NCI-H1694 (cell line): ENCODE measurements at places on chromosomes 3 and 15.

DNA sequence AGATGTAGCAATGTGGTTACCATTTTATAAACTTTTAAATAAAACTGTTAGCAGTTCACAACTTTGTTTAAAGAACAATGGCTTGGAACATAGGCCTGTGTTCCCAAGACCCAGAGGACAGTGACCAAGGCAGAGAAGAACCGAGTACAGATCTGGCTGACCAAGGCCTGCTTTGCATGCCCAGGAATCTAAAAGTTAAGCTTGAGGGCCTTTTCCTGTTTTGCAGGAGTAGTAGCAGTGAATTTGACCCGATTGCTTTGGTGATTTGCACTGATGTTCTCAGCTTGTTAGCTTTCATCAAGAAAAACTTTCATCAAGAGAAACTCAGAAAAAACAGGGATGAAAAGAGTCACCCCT lies 9.9 kb downstream of the FILIP1L start:
- DNase-seq: no peak

DNA sequence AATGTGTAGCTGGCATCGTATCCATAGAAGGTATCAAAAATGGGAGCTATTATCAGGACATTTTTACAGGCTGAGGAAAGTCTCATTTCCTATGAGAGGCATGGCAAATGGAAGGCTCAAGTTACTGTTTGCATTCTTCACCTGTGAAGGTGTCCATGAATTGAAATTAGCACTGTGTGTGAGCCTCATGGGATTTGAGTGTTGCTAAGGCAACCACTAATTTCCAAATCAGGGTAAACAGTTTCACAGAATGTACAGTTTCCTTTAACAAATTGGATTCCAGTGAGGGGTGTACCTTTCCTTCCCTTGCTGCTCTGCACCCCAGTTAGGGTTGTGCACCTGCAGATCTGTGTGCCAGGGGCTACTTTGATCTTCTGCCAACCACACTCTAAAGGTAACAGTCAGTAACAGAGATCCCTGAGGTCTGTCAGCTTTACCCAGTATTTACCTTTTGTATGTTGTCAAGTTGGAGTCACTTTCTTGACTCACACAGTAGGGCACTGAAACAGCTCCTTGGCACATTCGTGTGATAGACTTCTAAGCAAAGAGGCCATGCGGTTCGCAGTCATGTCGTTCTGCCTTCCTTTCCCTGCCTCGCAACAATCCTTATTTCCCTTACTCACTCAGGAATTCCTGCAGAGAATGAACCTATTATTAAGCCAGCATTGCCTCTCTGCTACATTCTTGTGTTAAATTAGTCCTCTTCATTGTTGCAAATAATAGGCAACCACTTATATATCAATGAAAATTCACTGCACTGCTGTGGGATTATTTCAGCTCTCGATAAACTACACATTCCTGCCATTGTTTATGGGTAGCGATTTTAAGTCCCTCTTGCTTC lies 129.8 kb upstream of the GBE1 start:
- no peak for DNase-seq

GRCh38 chr3:69385723-69386555 lies at the start of gene FRMD4B:
Gene FRMD4B, minus strand, starts transcription at chr3:69386088. Its CDS starts 99 bp downstream, at chr3:69385989.
- no peak for DNase-seq

- DNase-seq: no peak
These were observed 292.2 kb downstream of the BCHE start for GRCh38 chr3:165545059-165545458.

GRCh38 chr3:193344486-193344885 lies 34.1 kb downstream of the ATP13A5 start:
- DNase-seq: no peak

- DNase-seq: no peak
These were observed 3.2 kb upstream of the RPUSD3 start for GRCh38 chr3:9846931-9847488.

GRCh38 chr3:149701206-149701976 lies 43.6 kb upstream of the WWTR1 start:
- DNase-seq: no peak

GRCh38 chr3:187822402-187822801 lies 77.1 kb upstream of the BCL6 start:
- DNase-seq: no peak

DNA sequence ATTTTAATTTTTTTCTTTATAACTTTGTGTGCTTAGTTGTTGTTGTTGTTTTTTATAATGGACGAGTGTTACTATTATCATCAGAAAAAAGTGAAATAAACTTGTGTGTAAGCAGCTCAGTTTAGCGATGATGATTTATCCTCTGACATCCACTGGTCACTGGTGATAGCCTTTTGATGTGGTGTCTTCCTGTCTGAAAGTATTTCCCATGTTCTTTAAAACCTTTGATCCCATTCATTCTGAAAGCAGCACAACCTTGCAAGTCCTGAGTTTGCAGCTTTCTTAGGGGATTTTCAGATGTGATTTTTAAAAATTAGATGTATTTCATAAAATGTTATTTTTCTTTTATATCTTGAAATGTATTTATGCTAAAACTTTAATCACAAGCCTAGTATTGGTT lies 85.9 kb upstream of the ZPLD1 start:
- no peak for DNase-seq

DNA sequence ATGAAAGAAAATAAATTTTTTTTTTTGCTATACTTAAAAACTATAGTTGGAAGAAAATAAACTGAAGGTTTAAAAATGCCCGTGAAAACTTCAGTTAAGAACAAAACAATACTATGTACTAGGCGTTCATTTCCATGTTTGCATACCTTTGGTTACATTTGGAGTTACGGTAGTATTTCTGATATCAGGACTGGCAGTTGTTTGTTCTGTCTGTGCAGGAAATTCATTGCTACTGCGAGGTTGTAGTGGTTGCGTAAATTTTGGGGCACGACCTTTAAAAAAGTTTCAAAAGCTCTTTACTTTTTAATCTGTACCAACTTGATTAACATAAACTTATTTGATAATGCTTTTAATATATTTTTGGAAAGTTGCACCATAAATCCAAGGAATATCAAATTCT lies 47.9 kb downstream of the ST3GAL6 start:
- DNase-seq: no peak

DNA sequence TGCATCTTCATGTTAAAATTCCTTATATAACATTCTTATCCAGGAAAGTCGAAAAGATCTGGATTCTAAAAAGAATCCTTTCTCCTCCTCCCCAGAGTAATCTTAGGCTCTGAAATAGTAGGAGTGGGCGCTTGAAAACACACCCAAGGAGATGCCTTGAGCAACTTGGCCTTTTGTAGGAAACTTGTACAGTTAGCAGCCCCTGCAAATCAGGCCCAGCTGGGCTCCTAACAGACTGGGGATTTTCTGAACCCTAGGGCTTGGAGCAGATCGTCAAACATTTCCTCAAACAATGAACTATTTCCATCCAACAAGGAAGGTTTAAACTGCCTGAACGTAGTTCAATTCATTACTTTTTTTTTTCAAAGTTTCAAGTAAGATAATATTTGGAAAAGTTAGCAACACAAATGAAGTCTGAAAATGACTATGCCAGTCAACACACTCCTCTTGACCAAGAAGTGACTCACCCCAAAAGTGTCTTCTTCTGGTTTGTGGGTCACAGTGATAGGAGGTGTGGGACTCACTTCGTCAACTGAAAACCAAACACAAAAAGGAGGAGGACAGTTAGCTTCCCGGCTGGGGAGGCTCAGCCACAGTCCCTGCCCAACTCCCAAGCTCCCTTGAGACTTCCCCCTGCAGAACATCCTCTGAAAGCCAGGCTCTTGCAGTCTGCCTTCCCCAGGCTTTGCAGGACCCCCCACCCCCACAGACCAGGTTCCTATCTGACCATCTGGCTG lies 129.7 kb downstream of the NTRK3 start:
- DNase-seq: no peak

- no peak for DNase-seq
These were observed 169.2 kb downstream of the NFKBIZ start for GRCh38 chr3:102018551-102018950.

GRCh38 chr15:85795337-85796305 lies 896 bp upstream of the KLHL25 start:
- no peak for DNase-seq

- DNase-seq: no peak
These were observed 22.2 kb upstream of the IQSEC1 start for GRCh38 chr3:13095408-13095937.

DNA sequence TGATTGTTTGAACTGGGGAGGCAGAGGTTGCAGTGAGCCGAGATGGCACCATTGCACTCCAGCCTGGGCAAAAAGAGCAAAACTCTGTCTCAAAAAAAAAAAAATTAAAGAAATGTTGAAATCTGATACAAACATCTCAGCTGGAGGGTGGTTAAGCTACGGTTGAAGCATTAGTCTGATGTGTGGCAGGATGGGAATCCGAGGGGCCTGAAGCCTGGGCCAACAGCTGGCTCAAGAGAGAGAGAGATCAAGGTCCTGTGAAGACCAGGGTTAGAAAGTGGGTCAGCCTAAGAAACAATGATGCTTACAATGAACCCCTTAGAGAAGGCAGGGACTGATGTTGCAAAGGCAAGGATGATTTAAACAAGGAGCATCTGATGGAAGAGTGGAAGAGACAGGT lies 69.8 kb downstream of the CD200R1L start:
- DNase-seq: no peak

- DNase-seq: no peak
These were observed 37.9 kb downstream of the TUBGCP4 start for GRCh38 chr15:43408789-43409188.

DNA sequence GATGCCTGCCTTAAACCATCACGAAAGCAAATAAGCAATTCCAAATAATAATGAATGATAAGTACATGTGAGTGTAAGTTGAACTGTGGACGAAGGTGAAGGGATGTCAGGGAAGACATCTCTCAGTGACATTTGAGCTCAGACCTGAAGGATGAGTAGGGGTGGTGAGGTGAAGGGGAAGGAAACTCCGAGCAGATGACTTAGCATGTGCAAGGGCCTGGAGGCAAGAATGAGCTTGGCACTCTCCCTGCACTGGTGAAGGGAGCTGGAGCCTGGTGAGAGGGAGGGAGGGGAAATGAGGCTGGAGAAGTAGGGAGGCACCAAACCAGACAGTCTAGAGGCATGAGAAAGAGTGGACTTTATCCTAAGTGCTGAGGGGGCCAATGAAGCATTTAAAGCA lies 84.3 kb downstream of the MTHFS start:
- no peak for DNase-seq

- no peak for DNase-seq
These were observed 299.2 kb upstream of the POU1F1 start for GRCh38 chr3:87575550-87575949.

GRCh38 chr3:22526266-22526837 lies 676.8 kb upstream of the UBE2E2 start:
- DNase-seq: no peak

DNA sequence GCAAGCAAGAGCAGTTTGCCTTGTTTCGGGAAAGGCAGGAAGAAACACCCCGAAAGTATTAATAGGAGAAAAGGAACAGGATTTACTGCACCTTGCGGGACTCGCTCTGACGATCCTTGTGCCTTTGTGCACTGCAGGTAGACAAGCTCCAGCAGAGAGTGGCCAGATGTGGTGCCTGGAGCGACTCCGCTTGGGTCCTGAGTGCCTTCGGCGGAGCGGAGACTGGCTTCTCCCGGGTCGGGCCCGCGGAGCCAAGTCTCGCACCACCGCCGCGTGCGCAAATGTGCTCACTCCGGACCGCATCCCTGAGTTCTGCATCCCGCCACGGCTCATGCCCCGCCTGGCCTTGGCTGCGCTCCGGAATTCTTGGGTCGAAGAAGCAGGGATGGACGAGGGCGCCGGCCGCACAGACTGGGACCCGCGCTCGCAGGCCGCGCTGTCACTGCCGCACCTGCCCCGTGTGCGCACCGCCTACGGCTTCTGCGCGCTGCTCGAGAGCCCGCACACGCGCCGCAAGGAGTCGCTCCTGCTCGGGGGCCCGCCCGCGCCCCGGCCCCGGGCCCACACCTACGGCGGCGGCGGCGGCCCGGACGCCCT lies 769 bp downstream of the C2CD4A start:
- DNase-seq: no peak

DNA sequence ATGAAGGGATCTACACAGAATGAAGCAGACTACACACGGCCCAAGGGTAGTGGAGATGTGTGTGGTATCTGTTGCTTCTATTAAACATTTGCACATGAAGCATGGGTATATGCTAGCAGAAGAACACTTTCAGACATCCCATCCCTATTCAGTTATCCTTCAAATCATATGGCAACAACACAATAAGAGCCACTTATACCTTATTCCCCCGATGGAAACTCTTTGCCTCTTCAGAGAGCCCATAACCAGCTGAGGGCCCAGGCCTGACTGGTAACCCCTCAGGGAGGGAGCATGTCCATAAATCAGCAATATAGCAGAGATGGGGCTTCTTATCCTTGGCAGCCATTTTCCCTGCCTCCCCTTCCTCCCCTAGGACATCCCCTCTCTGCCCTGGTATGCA lies 210.6 kb downstream of the FHIT start:
- DNase-seq: no peak

DNA sequence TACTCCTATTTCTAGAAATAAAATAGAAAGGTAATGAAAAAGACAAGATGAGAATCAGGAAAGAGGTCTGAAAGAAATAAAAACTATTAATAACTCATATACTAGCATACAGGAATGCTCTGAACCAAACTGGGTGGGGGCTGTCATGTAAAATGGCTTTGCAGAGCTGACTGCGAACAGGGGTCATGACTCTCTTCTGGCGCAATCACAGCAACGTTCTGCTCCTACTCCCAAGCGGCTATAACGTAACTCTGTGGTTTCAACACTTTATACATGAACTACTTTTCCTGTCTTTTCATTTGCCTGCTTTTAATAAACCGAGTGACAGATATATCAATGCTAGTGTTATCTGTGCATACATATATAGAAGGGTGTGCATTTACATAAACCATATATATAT lies 116.7 kb downstream of the DLG1 start:
- DNase-seq: no peak

DNA sequence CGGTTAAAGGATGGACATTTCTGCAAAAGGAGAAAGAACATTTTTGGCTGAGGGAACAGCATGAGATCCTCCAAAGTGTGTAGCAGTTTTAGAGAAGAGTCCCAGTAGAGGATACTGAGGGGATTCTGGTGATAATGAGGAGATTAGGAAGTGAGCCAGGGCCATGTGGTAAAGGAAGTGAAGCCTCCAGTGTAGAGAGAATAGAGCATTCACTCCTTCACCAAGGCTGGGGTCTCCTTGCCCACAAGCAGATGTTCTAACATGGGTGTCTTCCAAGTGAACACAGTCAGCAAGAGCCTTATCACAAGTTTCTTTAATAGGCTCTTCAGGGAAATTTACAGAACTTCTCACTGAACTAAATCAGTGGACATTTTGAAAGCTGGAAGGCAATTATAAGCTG lies 173.7 kb downstream of the SSR3 start:
- DNase-seq: no peak

- DNase-seq: peak; percentile 4
These were observed 62.8 kb upstream of the CMTM8 start for GRCh38 chr3:32175607-32176197.
